ENCODE measurements at places on chromosomes 6 and 20.

- DNase-seq = no peak
Observed at GRCh38 chr20:56607061-56607704, 21.9 kb upstream of the TFAP2C start.

- no peak for DNase-seq
Observed at GRCh38 chr20:63254606-63255384, 532 bp upstream of the NKAIN4 start.

GRCh38 chr20:56762401-56762800 is 133.3 kb downstream of the TFAP2C start:
- no peak for DNase-seq

- DNase-seq = no peak
Observed at GRCh38 chr6:132316970-132317369, 84.3 kb downstream of the MOXD1 start.

GRCh38 chr6:17004269-17004668 is 97.6 kb upstream of the STMND1 start:
- DNase-seq = no peak

- no peak for DNase-seq
Observed at GRCh38 chr6:7270320-7271204, 42.4 kb downstream of the SSR1 start.

GRCh38 chr6:2877057-2877882 is 25.8 kb downstream of the SERPINB9 start:
- no peak for DNase-seq

DNA sequence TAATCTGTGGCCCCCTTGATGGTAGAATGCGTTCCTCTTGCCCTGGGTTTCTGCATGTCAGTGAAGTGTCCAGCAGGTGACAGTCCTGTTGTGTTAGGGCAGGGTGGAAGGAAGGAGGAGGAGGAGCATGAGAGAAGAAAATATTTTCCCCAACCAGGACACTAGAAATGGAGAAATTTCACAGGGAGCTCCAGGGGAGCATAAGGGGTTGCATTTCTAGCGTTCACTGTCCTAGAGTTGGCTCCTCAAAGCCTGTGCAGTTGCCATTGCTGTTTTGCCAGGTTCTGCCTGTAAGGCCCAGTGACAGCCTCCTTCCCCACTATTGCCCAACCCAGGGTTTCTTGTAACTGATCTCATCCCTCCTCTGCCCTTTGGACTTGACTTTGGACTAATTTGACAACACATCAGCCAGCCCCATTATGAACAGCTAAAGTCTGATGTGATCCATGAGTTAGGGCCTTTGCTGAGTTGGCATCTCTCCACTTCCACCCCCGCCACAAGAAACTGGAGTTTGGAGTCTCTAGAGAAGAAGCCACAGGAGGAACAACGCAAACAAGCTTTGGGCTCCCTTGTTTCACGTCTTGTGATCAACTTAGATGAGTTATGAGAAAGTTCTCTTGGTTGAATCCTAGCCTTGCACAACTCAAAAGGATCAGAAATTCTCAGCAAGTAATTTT is 14.0 kb upstream of the FAM50B start:
- DNase-seq = no peak

DNA sequence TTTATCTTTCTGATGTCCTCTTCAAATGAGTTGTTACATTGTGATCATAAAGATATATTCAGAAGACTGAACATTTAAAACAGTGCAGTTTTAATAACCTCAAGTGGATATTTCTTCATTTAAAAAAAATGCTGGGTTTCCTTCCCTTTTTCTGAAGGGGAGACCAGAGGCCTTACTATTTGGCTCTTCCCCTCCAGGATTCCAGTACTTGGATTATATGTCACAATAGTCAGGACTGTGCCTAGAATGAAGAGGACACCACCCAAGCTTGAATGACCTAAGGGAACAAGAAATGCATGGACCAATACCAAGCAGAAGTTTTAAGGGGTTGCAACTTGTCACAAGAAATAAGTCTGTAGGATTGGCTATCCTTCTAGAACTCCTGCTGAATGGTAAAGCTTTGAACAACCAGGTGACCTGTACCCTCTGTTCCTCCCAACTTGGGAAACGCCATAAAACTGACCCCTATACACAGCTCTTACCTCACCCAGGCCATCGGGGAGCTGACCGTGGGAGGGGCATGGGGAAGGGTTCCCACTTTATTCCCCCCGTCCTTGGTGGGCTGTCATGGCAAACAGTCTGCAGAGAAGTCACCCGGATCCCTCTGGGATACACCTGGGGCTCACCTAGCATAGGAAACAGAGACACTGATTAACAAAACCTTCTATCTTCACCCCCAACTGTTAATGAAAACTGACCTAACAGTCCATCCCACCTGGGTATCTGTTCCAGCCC is 2.0 kb downstream of the FRS3 start:
- no peak for DNase-seq

- DNase-seq = no peak
Observed at GRCh38 chr6:157497579-157497978, 116.6 kb downstream of the ZDHHC14 start.

- no peak for DNase-seq
Observed at GRCh38 chr20:58138395-58138794, 90.1 kb downstream of the ANKRD60 start.

- DNase-seq = no peak
Observed at GRCh38 chr6:87976616-87977015, 71.0 kb upstream of the SPACA1 start.

DNA sequence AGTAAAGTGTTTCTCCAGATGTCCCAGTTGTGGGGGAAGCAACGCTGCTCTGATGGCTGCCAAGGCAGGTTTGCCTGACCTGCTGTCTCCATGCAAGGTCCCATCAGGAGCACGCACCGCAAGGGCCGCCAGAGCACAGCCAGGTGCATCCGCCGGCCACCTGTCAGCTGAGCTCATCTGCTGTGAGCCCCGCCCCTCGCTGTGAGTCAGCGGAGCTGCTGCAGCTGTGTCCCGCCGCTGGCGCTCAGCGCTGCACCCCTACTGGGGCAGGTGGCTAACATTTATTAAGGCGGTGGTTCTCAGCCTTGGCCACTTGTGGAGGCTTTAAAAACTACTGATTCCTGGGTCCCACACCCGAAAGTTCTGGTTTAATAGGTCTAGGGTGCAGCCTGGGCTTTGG is 225.7 kb downstream of the UST start:
- DNase-seq = peak; percentile 48

DNA sequence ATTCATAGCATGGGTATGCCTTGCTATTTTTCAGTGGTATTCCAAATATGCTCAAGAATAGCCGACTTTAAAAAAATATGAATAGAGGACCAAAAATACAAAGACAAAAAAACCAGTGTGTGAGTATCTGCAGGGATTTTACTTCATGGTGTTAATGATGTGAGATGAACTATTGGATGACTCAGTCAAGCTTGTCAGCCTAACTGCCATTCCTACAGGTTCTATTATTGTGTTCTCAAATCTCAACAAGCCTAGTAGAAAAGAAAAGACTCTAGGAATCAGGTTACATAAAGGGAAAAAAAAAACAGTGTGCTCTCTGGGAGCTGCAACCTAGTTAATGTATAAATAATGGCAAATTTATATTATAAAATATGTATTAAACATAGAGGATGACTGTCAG is 588.4 kb upstream of the BTBD3 start:
- DNase-seq = no peak

DNA sequence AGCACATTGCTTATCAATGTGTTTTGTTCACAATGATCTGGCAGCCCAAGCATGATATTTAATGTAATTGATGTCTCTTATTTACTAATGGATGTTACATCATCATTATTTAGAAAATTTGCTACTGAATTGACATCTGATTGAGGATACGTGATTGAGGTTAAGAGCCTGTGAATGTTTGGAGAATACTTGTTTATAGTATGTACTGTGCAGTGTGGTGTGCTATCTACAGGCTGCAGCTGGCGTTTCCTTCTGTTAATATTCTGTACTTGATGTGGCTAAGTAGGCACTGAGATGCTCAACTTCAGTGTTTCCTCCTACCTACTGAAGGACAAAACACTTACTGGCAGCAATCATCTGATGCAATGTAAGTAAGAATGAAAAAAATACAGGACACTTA is 709.6 kb upstream of the FLRT3 start:
- no peak for DNase-seq

GRCh38 chr6:128208078-128208477 is 307.2 kb upstream of the THEMIS start:
- no peak for DNase-seq

GRCh38 chr20:51430198-51430950 is 112.1 kb downstream of the NFATC2 start:
- DNase-seq = no peak

GRCh38 chr6:170523256-170524171 is 29.6 kb downstream of the PSMB1 start:
- DNase-seq = no peak

DNA sequence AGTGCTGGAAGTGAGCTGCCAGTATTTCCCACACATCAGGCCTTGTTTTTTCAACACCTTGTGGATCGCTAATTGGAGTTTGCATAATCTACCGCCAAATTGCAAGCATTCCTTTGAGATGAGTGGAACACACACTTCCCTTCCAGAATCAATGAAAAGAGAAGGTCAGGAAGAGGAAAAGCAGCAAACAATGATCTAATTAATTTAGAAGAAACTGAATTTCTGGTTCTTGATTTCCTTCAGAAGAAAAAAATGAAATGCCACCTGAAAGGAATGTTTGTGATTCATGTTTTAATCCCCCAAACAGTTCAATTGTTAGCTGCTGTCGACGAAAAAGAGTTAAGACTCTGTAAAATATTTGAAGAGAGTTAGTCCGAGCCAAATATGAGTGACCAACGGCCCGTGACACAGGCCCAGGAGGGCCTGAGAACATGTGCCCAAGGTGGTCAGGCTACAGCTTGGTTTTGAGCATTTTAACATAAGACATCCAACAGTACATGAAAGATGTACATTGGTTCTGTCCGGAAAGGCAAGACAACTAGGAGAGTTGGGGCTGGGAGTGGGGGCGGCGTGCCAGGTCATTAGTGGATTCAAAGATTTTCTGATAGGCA is 182.3 kb downstream of the MTFR2 start:
- DNase-seq = no peak

DNA sequence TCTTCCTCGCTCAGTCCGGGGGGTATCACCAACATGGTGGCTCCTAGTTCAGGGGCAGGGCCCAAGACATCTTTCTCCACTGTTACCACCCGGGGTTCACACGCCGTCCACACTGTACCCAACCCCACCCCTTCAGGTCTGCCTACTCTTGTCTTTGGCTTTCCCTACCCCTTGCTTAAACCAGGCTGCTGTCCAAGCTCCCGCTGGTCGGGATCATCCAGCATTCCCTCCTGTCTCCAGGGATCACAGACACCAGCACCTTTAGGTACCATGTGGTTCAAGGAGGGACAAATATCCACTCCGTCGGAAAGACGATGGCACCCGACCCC is 395 bp downstream of the NELFE start:
- no peak for DNase-seq

GRCh38 chr20:41213150-41213820 is 75.9 kb downstream of the PLCG1 start:
- DNase-seq = no peak

GRCh38 chr6:44696686-44697085 is 309.2 kb downstream of the CDC5L start:
- no peak for DNase-seq

DNA sequence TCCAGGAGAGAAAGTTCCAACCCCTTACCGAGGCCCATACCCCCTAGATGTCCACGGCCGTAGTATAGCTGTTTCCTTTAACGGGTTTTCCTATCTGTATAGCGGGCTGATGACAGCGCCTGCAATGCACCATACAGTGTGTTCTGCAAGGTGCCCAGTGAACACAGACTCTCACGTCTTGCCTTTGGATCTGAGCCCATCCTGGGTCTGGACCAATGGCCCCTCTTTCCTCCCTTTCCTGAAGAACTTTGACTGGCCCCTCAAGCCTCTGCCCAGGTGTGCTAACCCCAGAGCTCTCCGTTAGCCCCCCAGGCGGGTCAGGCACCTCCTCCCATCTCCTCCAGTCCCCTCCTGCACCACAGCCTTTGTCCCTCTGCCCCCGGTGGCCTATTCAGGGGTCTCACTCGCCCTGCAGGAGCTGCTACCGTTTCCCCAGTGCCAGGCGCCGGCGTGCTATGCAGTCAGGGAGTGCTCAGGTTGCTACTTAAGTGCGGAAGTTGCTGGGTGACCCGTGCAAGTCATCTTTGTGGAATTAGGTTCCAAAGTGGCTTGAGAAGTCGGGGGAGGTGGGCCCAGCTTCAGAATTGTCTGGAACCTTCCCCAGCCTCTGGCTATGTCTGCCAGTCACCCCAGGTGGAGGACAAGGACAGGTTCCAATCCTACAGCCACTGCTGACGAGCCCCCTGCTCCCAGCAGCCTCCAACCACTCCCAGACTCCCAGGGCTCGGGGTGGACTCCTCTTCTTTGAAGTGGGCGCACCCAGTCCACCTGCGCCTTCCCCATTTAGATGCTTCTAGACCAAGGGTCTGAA is 35.0 kb upstream of the ZBP1 start:
- DNase-seq = peak; percentile 40

DNA sequence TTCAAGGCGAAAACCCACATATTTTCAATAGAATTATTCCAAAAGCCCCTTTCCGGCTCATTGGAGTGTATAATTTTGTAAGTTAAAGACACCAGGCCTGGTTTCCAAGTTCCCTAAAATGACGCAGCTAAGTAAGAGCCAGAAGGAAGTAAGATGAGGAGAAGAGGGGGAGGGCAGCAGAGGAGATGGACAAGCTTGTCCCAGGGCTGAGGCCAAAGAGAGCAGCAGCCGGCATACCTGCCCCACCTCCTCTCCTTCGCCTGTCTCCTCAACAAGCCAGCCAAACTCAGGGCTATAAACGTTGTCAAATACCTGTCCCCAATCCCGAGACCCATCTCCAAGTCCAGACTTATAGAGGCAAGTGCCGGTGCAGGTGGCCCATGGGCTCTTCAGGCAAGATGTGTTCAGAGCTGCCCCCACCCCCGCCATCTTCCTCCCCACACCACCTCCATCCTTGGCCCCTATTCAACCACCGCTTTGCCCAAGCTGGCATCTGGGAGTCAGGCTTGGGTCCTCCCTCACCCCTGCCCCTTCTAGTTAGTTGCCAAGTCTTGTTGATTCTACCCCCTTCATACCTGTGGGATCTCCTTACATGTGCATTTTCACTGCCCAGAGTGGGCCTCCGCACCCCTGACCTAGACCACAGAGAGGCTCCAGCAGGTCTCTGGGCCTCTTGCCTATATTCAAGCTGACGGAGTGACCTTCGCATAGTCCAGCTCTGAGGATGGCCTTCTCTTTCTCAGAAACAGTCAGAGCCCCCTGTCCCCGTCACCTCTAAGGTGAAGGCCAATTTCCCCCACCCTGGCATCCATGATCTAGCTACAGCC is 75.7 kb upstream of the SIRPA start:
- no peak for DNase-seq

- no peak for DNase-seq
Observed at GRCh38 chr20:12467758-12468157, 541.0 kb upstream of the SPTLC3 start.

DNA sequence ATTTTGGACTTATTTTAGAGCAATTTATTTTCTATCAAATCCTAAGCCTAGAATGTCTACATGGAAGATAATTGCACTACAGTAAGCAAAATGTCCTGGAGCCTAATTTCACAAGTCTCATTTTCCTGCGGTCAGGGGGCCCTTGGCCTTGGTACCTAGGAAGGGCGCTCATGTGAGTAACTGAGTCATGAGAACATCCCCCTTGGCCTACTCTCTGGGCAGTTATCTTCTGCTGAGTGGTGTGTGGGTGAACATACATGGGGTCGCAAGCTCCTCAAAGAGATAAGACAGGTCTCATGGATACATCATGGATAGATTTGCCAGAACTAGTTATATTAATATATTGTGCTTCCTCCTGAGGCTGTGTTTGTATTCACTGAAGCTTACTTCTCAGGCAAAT is 211.2 kb upstream of the MARCKS start:
- DNase-seq = no peak

Measured in ureter (tissue), 1 donor.